ENCODE measurements at places on chromosomes 2 and 18. TPM values are rescaled to one million over a fixed set of nuclear protein-coding genes. Genes with fewer than 3 reads are reported as not detected.

The FHOD3 gene
- total RNA-seq, result not detected

The TRIM43B gene
- not detected for total RNA-seq

The IL36G gene
- total RNA-seq, result not detected

The ATAD2B gene
- total RNA-seq, result 4.5 TPM

The TLX2 gene
- 0.07 TPM for total RNA-seq

The DCC gene
- total RNA-seq, result not detected

The CD207 gene
- not detected for total RNA-seq

The ST8SIA5 gene
- not detected for total RNA-seq

The HOXD4 gene
- not detected for total RNA-seq

The SPATS2L gene
- 26.6 TPM for total RNA-seq

The ALLC gene
- not detected for total RNA-seq

The FZD7 gene
- total RNA-seq, result 23.6 TPM

The CCDC88A gene
- total RNA-seq, result 28.3 TPM

The RAB6D gene
- total RNA-seq, result not detected

The COX7A2L gene
- total RNA-seq, result 149 TPM

DNA sequence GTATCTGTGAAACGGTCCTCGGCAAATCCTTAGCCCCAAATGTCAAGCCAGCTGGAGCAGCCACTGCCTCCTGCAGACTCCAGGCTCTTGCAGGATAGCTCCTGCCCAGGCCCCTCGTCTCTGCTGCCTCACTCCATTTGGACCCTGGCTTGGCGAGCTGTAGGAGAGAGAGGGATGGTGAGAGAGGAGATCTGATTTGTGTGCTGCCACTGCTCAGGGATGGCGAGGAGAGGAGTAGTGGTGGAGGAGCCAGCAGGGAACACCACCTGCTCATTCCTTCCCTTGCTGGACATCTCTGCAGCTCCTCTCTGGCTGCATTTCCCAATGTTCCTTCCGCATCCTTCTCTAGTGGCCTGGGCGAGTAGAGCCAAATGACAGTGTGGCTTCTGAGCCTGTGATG lies 109.1 kb upstream of the NCK2 start:
- no peak for DNase-seq

DNA sequence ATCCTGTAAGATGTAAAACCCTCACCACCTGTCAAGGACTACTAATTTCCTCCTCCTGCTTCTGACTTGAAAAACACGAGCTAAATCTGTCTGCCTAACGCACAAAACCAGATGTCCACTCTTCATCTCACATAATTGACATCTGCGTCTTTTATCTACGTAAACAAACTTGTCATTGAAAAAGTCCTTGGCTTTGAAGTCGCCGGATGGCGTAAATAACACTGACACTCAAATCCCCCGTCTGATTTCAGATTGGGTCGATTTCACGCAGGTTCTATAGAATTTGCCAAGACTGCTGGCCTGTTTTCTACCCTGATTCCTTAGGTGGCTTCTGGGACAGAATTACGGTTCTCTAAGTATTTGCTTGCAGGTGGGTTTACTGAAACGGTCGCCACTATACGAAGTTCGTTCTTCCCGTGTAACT lies 539 bp upstream of the MOB4 start:
- no peak for DNase-seq

DNA sequence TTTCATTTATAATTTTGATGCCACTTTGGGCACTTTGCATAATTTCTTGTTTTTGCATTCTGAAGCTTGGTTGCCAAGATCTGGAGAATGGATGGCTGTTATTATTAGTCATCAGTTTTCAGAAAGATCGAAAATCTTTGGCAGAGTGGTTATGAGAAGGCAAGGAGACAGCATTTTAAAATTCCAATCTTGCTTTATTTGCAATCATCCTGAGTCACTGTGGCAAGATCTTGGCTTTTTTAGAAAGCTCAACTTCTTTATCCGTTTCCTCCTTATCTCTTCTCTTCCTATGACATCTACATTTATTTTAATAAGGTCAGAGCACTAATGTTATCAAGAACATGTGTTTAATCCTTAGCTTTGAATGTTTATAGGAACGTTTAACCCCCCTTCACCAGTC lies 31.1 kb upstream of the EIF2AK3 start:
- DNase-seq, result no peak

DNA sequence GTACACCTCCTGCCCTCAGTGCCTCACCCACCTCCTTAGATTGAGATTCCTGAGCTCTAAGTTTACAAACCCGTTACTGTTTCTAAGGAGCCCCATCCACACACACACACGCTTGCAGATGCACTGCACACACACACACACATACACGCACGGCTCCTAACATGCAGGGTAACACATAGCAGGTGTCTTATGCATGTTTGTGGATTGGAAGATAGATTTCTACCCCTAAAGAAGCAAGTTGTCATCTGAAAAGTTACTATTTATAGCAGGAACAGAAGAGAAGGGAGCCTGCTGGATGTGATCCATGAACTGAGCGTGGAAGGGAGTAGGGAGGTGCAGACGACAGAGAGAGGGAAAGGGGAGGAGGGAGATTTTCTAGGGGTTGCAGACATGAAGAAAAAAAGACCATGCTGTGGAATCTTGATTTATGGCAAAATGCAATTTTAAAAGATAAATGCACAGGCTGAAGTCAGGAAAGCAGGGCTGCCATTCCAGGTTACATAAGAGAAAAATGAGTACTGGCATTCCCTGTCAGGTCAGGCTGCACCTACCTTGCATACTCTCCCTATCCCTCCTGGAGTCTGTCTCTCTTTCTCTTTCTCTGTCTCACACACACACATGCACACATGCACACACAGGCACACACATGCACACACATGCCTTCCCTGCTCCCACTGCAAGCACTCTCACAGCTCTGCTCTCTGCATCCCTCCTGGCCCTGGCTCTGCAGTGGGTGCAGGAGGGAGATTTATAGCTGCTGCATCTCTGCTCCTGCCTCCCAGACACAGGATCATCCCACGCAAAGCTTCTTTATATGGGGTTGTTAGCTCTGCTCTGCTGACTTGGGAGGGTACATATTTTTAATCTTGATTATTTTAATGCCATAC lies 192.6 kb upstream of the MYT1L start:
- DNase-seq, result no peak

DNA sequence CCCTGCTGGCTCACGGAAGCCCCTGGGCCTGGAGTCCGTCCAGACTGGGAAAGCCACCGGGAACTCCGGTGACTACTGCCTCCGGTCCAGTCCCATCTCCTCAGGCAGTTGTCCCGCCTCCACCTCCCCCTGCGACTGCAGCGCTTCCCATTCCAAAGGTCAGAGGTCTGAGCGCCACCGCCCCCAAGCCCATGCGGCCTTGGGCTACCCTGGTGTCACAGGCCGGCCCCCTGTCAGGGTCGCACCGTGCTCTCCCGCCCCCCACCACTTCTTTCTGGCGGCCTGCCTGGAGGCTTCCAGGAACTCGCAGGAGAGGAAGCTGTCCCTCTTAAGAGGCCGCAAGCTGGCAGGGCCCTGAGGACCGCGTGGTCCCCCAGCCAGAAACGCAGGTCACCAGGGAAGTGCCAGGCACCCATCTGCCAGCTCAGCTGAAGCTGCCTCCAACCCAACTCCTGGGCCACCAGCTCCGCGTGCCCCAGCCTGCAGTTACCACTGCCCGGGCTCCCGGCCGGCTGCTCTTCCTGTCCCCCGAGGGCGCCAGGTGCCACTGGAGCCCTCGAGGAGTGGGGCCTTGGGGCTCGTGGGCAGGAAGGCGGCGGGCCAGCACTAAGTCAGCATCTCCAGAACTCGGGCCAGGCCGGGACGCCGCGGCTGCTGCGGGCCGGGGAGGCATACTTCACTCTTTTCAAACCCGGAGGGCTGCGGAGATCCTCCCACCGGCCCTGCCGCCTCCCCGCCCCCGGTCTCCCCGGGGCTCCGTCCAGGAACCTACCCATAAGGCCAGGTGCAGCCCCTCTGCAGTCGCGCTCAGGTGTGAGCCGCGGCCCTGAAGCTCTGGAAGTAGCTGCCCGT lies 83.3 kb upstream of the POMC start:
- DNase-seq, result no peak

GRCh38 chr2:84640411-84640810 lies 124.1 kb downstream of the DNAH6 start:
- no peak for DNase-seq

- DNase-seq, result no peak
These were observed 21.2 kb downstream of the SNED1 start for GRCh38 chr2:241019441-241020139.

GRCh38 chr2:157838442-157839161 lies 37.5 kb downstream of the ACVR1 start:
- peak; percentile 70 for DNase-seq

DNA sequence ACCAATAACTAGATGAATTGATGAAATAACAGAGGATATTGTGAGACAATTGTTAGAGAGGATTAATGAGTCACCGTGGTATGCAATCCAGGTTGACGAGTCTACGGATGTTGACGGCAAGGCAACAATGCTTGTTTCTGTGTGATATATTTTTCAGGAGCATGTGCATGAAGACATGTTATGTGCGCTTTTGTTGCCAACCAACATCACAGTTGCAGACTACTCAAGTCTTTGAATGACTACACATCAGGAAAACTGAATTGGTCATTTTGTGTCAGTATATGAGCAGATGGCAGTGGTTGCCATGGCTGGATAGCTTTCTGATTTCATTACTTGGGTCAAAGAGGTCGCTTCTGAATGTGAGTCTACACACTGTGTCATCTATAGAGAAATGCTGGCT lies 96.8 kb upstream of the CRACDL start:
- DNase-seq, result no peak

- no peak for DNase-seq
These were observed 14.2 kb downstream of the SPEG start for GRCh38 chr2:219448776-219449341.

- DNase-seq, result no peak
These were observed 44.4 kb upstream of the ACAA2 start for GRCh38 chr18:49857708-49858107.

DNA sequence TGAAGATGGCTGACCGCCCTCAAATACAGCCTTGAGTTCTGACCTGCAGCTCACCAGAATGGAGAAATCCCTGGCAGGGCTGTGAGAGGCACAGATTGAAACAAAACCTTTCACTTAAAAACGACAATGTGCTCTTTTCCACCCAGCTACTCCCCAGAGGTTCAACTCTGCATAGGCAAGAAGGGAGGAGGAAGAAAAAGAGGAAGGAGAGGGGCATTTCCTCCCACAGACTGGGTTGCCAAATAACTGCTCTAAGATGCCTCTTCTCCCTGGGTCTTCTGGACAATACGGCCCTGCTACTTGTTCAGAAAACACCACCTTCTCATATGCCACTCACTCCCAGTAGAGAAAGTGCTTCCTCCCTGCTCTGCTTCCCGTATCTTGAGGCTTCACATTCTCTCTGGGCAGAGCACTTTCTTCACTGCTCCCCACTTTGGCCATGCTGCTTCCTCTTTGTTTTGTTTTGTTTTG lies 136.4 kb upstream of the SLC1A4 start:
- DNase-seq, result no peak

DNA sequence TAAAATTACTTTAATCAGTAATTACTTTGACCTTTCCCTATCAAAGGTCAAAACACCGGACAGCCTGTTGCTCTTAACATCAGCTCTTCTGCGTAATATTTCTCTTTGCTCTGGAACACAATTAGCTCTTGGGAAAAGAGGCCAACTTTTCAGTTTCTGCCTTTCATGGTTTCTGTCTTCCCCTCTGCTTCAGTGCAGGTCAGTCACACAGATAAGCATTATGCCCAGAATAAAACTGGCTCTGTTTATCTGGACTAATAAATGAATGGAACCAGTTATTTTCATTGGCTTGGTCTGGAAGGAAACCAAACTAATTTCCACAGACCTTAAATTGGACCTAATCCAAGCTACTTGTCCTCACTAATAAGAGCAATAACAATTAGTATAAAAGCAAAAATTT lies 26.2 kb upstream of the GALNT3 start:
- no peak for DNase-seq

- DNase-seq, result no peak
These were observed 47.6 kb downstream of the KCNE4 start for GRCh38 chr2:223099561-223099960.

GRCh38 chr2:221451862-221452788 lies 120.0 kb downstream of the EPHA4 start:
- no peak for DNase-seq

- no peak for DNase-seq
These were observed 35.0 kb downstream of the RHOB start for GRCh38 chr2:20481798-20482405.

DNA sequence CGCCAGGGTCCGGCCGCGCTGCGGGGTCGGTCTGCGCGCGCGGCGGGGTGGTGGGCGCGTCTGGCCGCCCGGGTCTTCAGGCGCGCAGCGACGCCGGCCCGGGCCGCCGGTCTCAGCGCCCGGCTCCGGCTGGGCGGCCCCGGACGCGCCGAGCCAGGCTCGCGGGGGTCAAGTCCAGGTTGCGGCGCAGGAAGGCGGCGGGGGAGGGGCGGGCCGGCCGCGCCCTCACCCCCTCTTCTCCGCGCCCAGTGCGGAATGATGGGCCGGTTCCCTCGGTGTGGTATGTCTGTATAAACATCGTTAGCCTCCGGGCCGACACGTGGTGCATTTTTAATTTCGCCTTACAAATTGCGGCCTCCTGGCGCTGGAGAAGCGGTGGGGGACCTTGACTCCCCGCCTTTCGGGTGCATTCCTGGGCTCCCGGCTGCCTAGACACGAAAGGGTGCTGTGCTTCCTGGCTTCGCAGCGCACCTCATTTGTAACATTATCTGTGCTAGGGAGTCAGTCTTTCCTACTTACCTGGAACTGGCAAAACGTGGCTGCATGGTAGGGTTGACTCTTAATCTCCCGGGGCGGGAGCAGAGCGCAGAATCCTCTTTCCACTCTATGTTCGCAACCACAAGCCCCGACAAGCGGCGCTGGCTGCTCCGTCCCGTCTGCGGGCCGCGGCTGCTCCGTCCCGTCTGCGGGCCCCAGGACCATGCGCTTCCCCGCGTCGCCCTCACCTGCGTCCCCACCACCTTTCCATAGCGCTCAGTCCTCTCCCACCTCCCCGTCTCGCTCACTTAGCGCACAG lies 69.0 kb downstream of the CTAGE1 start:
- DNase-seq, result peak; percentile 69

DNA sequence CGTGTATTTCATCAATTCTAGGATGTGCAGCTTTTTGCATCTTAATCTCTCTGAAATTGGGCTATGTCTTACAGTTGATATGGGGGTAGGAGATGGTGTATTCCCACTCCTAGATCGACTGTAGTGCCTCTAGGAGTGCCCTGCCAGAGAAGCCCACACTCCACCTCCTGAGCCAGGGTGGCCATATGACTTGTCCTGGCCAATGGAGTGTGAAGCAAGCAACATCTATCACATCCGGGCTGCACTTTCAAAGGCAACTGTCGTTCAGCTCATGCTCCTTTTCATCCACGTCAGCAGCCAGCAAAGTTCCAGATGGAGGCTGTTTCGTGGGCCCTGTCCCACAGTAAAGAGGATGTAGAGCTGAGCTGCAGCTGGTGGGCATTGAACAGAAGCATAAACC lies 149.4 kb upstream of the SLC1A4 start:
- DNase-seq, result peak; percentile 48

DNA sequence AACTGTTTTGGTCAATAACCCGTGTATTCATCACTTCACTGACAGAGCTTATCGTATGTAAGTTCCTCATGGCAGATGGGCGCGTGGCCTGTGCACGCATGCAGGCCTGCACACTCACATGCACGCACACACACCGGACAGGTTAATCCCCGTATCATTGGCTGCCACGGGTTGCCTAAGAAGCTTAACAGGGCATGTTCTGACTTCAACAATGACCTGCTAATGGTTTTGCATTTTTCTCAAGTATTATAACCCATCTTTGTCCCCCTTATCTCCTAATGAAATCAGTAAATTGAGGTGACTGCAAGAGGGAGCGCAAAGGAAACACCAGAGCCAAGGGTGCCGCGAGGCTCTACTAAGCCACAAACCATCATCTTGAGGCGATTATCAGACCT lies 399.0 kb upstream of the ID2 start:
- DNase-seq, result no peak
